Cerebellar cortex (tissue), 1 donor: ENCODE measurements at places on chromosomes 5 and 9.

DNA sequence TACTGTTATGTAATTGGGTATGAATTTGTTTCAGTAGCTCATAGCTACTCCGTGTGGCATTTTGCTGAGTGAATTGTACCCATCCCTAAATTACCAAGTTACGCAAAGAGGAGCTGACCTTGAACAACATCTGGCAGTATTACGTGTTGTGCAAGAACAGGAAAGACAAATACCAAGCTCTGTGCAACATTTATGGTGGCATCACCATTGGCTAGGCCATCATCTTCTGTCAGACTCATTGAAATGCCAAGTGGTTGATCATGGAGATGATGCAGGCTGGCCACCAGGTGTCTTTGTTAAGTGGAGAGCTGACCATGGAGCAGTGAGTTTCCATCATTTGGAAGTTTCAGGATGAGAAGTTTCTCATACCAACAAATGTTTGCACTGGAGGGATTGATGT, 15.0 kb downstream of the ZSWIM6 start:
- DNase-seq: no peak

DNA sequence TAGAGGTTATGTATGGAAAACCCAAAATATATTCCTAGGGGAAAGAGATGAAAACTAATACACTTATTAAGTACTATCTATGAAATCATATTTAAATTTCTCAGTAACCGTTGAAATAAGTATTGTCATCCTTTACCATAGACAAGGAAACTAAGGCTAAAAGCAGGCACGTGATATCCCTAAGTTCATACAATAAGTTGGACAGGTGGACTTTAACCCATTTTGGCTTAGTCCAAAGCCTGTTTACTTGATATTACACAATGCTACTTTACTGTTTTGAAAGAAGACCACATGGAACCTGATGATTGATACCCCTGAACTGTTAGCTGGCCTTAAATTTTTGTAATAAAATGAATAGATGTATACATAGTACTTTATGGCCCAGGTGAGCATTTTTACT, 3.5 kb downstream of the NFX1 start:
- DNase-seq: no peak

- no peak for DNase-seq
Measured at GRCh38 chr5:113027015-113027414, 50.4 kb downstream of the DCP2 start.

GRCh38 chr9:100505564-100506159, 32.7 kb downstream of the TMEFF1 start:
- peak; percentile 58 for DNase-seq

DNA sequence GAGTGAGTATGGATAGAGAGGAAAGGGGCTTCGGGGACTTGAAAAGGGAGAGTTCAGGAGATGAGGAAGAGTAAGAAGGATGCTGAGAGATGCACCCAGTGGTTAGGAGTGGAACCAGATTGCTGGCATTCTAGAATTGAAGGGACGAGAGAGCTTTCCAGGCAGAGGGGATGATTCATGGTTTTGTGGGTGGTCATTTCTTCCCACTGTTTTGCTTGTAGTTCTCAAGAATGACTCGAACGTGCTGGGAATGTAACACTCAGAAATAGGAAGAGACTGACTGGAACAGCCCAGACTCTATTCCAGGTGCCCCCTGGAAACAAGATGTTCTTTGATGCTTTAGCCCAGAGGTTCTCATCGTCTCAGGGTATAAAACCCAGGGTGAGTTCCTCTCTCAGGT, 294.2 kb downstream of the ICE1 start:
- DNase-seq: no peak

GRCh38 chr5:138663009-138663408, 87.8 kb upstream of the HSPA9 start:
- no peak for DNase-seq

DNA sequence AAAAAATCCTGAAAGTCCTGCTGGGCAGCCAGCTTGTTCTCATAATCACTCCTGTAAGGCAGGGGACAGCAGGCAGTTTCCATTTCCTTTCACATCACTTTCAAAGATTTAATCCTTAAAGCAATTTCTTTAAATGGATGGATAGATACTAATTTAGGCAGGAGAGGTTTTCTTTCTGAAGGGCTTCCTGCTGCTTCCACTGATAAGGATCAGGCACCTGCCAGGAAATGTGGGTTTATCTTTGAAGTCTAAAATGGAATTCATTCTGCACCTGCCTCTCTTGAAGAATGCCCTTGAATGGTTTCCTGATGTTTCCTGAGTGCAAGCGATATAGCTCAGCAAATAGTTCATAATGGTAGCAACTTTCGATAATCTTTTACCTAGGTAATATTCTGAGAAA, 64.5 kb downstream of the STARD4 start:
- peak; percentile 38 for DNase-seq

DNA sequence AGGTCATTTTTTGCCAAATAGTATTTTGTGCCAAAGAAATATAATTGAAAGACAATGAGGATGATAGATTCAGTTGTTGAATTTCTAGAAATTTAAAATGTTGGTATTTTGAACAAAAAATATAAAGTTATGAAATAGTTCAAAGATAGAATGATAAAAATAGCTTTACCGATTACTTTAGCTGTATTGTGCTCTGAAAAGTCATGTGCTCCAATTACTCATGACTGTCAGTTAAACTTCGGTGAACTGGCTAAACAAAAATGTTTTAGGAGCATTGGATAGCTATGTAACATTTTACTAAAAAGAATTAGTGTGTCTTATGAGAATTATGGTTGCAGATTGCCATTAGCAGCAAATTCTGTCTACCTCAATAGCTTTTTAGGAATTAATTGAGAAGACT, 177.3 kb upstream of the VCAN start:
- DNase-seq: no peak

DNA sequence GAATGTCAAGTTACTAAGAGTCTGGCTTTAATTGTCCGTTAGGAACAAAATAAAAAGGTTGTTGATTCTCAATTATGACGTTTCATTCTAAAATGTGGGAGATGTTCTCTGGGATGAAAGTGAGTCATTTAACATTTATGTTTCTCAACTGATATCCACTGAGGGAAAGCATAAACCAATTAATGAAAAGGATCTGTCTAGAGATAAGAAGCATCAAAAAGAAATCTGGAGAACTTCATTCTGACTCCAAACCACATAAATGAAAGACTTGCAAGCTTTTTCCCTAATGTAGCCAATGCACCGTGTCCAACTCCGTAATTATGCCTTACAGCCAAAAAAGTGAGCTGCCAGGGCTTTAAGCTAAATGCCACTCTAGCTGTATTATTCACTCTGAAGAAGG, 654.2 kb downstream of the TLE1 start:
- no peak for DNase-seq

GRCh38 chr9:23220957-23221356, 605.1 kb downstream of the ELAVL2 start:
- DNase-seq: peak; percentile 34

DNA sequence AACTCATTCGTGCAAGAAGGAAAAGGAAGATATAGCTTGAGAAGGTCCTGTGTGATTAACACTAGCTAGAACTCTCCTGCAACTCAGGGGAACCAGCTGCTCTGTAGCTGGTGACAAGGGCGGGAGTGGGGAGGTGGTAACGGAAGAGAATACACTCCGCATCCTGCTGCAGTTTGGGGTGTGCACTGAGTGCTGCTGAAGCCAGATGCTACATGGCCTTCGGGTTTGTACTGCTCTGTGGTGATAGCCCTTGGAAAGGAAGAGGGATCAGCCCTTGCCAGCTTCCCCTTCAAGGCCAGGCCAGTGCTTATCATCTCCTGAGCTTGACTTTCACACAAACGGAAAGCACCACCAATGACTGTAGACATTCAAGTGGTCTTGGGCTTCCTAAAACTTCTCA, 34.3 kb downstream of the FRMD3 start:
- DNase-seq: no peak

DNA sequence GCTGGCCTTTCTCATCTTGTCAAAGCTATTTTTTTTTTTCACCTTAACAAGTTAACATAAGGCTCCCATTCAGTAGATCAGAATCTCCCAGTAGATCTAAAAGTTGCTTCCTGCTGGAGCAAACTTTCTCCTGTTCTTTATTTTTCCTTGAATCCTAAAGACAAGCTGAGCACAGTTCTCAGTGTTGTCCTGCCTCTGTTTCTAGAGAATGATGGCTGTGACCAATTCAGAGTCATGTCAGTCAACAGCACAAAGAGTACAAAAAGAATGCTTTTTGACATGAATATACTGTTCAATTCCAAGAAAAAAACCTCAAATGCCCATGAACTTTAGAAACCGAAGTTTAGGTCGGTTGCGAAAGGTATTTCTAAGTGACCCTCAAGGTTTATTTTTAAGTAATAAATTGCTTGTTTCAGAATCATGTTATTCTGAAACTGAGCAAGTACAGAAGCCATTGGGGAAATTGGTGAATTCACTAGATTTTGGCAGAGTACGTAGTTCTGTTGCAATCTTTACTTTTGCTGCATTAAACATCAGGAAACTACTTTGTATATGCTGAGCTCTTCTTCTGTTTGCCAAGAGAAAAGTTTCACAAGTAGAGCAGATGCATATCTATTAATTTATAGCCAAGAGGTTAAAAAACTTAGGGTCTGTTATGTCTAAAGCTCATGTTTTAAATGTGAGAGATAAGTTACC, 161.7 kb upstream of the RPS23 start:
- no peak for DNase-seq
